ENCODE measurements at places on chromosomes 4 and X. TPM values are rescaled to one million over a fixed set of nuclear protein-coding genes. Genes with fewer than 3 reads are reported as not detected.

The UBE2A gene
- total RNA-seq = 19.8 TPM

The S100P gene
- 0.52 TPM for total RNA-seq

The F8A1 gene
- total RNA-seq = 2.6 TPM

The TMEM33 gene
- total RNA-seq = 16.2 TPM

The XPNPEP2 gene
- total RNA-seq = 3.7 TPM

The USP17L28 gene
- not detected for total RNA-seq

The CACNA1F gene
- total RNA-seq = not detected

The HMGN5 gene
- total RNA-seq = not detected

The CXCL6 gene
- not detected for total RNA-seq

The NDP gene
- 2.1 TPM for total RNA-seq

The OTUD4 gene
- total RNA-seq = 74.6 TPM

The COL4A6 gene
- total RNA-seq = 1.0 TPM

The ZBED1 gene
- 25.6 TPM for total RNA-seq

The TEX11 gene
- total RNA-seq = not detected

The CFP gene
- 3.7 TPM for total RNA-seq

The NUP54 gene
- 78.8 TPM for total RNA-seq

The ARAF gene
- total RNA-seq = 7.3 TPM

The SPARCL1 gene
- total RNA-seq = 116 TPM

The TRPC5OS gene
- total RNA-seq = not detected

The IDH3G gene
- 25.1 TPM for total RNA-seq

The MANBA gene
- 27.7 TPM for total RNA-seq

The HOPX gene
- total RNA-seq = 15.7 TPM

The MPP1 gene
- total RNA-seq = 45.9 TPM

The FAAH2 gene
- total RNA-seq = not detected

The MXRA5 gene
- 34.4 TPM for total RNA-seq

The NOX1 gene
- total RNA-seq = not detected

The POF1B gene
- total RNA-seq = under 0.01 TPM

The CT45A5 gene
- total RNA-seq = not detected

The GAGE1 gene
- not detected for total RNA-seq

The SLC6A8 gene
- total RNA-seq = 13.0 TPM

The KLHL34 gene
- total RNA-seq = under 0.01 TPM

The FBXW7 gene
- 102 TPM for total RNA-seq

The RRH gene
- total RNA-seq = under 0.01 TPM

The MYOZ2 gene
- total RNA-seq = 94.5 TPM

The MOSPD2 gene
- total RNA-seq = 5.2 TPM

The EDA2R gene
- 1.0 TPM for total RNA-seq

The IQCM gene
- not detected for total RNA-seq

The PAGE4 gene
- total RNA-seq = not detected

The MAGED1 gene
- total RNA-seq = 89.2 TPM

The MAGEA8 gene
- total RNA-seq = not detected

The CLDN22 gene
- not detected for total RNA-seq

The SHROOM3 gene
- total RNA-seq = 21.4 TPM

The KCND1 gene
- total RNA-seq = 0.52 TPM

The CENPVL1 gene
- total RNA-seq = not detected

The MAGEA2B gene
- total RNA-seq = not detected

The PNMA5 gene
- total RNA-seq = under 0.01 TPM

The FAM149A gene
- 6.8 TPM for total RNA-seq

The CFAP47 gene
- total RNA-seq = under 0.01 TPM

The TMEM131L gene
- total RNA-seq = 69.4 TPM

The C1QTNF7 gene
- 2.1 TPM for total RNA-seq

Data from skeletal muscle tissue (tissue), 5 donors.